Fibroblast of mammary gland (primary cell): ENCODE measurements at places on chromosomes 13 and 19.

DNA sequence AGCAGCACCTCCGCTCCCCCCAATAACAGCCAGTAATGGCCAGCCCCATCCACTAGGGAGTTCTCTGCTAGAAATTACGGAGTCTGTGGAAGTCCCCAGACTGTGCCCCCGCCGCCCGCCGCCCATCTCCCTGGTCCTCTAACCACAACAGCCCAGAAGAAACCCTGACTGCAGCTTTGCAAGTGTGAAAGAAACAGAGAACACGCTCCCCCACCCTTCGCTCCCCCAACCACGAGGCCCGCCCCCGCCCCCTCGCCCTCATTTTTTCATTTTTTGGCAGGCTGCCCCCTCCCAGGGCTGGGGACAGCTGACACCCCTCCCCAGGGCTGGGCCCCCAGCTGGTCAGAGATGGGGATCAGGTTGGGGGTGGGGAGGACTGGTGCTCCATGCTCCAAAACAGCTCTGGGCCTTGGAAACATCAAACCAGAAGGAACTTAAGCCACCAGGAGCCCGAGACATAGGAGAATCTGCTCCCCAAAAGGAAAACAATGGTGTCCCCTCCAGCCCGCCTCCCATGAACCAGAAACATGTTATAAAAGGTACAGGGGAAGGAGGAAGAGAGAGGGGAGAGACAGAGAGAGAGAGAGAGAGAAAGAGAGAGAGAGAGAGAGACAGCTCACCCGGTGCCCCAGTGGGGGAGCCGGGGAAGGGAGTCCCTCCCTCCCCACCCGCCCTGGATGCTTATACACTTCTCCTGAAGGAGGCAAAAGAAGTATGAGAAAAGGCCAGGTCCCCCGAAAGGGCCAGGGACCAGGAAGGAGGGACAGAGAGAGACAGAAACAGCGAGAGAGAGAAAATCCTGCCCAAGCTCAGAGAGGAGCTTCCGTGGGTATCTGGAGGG lies 29.8 kb upstream of the ASF1B start:
- no peak for DNase-seq

DNA sequence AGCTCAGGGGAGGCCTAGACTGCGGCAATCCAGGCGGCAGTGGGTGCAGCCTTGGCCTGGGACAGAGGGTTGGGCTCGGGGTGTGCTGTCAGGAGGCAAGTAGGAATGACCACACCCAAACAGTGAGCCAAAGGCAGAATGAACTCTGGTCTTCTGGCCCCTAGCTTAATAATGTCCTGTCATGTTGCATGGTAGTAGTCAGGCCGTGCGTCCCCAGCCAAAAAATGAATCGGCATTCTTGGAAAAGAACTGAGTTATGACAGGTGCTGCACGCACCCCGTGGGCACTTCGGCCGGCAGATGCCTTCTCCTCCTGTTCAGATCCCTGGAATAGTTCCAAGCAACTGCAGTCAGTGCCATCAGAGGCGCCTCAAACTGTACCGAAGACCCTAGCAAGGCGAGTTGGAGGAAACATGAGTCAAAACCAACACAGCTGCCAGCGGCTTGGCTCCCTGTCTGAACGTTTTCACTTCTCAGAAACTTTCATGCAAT lies 55.9 kb downstream of the ATP7B start:
- DNase-seq = no peak

DNA sequence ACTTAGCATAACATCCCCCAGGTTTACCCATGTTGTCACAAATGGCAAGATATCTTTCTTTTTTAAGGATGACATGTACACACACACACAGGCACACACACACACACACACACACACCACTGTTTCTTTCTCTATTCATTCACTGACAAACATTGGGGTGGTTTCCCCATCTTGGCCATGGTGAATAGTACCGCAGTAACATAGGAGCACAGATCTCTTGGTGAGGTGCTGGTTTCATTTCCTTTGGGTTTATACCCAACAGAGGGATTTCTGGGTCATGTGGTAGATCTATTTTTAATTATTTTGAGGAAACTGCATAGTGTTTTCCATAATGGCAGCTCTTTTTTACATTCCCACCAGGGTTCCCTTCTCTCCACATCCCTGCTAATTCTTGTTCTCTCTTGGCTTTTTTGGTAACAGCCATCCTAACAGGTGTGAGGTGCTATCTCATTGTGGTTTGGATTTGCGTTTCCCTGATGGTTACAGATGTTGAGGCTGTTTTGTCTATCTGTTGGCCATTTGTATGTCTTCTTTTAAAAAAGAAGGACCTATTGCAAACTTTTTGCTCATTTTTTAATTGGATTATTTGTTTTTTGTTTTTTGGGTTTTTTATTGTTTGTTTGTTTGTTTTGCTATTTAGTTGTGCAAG lies 251.7 kb upstream of the IRS2 start:
- DNase-seq = no peak

DNA sequence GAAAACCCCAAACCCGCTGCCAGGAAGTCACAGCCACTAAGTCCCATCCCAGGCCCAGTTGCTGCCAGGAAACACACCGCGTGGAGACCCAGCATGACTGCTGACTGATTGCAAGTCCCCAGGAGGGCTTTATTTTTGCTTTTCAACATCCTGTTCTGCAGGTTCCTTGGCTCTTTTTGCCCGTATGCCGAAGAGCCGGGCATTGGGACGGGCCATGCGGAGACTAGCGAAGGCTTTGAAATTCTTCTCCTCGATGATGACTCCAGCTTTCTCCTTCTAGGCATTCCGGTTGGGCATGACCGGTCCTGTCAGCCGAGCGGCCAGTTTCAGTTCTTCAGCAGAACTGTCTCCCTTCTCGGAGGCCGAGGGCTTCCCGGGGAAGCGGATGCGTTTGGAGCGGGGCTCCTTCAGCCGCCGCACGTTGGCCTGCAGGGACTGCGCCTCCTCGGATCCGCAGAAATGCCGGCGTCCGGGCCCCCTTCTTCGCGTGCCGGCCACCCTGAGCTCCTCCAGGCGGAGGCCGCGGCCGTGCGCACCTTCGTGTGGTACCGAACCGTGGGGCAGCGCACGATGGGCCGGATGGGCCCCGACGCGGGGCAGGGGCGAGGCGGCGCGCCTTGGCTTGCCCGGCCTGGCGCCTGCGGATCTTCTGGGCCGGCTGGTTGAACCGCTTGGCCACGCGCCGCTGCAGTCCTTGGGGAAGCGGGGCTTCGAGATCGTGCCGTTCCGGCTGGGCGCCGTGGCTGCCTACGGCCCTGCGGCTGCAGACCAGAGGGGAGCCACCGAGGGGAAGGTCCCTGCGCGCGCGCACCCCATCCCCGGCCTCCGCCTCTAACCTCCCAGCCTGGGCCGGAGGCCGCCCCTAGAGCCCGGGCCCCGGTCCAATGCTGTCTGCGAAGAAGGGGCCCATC lies 15.2 kb downstream of the ZSCAN5C start:
- DNase-seq = peak; percentile 12

DNA sequence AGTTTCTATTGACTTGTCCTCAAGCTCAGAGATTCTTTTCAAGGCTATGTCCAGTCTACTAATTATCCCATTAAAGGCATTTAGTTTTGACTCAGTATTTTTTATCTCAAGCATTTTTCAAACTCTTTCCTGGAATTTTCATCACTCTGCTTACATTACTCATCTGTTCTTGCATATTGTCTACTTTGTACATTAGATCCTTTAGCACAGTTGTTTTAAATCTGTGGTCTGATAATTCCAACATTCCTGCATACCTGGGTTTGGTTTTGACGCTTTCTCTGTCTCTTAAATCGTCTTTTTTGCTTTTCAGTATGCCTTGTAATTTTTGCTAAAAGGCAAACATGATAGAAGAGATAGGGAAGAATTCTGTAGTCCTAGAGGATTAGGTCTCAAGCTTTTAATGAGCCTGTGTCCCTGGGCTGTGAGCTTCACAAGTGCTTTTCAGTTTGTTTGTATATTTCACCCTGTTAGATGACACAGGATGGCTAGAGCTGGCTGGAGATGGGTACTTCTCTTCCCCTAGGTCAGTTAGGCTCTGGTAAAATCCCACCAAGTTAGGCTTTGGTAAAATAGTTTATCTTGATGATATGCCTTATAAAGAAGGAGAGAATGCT lies 46.1 kb upstream of the GPC6 start:
- peak; percentile 24 for DNase-seq

DNA sequence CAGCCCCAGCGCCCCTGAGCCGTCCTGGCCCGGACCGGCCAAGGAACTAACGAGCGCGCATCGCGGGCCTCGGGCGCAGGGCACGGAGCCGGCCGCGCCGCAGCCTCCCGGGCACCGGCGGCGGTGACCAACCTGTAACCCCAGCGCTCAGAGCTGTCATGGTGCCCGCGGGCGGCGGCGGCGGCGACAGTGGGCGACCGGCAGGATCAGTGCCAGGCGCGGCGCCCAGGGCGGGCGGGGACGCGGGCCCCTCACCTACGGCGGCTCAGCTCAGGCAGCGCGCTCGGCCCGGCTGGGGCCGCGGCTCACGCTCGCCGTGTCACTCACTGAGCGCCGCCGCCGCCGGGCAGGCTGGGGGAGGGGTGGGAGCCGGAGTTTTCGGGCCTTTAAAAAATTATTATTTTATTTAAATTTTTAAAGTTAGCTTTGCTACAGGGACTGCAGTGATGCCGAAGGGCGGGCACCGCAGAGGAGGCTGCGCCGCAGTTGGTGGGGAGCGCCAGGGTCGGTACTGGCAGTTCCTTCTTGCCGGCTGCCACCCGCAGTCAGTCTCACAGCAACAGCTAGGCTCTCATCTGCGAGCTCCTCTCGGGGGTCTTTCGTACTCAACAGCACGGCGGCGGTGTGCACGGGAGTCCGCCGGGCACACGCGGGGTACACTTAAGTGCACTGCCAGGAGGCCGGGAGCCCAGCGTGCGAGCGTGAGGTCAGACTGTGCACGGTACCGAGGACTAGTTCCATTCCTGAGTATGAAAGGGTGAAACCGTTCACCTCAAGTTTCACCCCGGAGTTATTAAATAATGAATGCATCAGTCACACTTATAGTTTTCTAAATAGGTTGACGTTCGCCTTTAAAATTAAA lies at the start of gene NALCN:
TSS of gene NALCN (minus strand) at position 328 of the 862 bp plus-strand sequence. CDS start 17,382 bp downstream, outside the sequence.
- no peak for DNase-seq

- peak; percentile 55 for DNase-seq
Observed at GRCh38 chr19:8571006-8571411, 6.2 kb downstream of the MYO1F start.

DNA sequence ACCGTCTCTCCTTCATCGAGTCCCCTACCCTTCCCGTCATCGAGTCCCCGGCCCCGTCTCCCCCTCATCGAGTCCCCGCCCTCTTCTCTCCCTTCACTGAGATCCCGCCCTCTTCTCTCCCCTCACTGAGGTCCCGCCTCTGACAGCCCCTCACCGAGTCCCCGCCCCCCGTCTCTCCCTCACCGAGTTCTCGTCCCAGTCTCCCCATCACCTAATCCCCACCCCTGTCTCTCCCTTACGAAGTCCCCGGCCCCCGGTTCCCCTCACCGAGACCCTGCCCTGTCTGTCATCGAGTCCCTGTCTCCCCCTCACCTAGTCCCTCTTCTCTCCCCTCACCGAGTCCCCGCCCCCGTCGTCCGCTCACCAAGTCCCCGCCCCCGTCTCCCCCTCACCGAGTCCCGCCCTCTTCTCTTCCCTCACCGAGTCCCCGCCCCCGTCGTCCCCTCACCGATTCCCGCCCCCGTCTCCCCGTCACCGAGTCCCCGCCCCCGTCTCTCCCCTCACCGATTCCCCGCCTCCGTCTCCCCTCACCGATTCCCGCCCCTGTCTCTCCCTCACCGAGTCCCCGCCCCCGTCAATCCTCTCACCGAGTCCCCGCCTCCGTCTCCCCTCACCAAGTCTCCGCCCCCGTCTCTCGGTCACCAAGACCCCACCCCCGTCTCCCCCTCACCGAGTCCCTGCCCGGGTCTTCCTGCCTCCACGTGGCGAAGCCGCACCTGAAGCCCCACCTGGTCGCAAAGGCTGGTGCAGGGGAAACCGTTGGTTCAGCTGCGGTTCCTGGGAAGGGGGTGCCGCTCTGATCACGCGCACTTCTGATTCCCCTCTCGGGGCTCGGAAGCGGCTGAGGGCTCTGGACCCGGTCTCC lies 23.9 kb upstream of the ZNF846 start:
- peak; percentile 90 for DNase-seq
